ENCODE measurements at places on chromosomes 7 and 10.

DNA sequence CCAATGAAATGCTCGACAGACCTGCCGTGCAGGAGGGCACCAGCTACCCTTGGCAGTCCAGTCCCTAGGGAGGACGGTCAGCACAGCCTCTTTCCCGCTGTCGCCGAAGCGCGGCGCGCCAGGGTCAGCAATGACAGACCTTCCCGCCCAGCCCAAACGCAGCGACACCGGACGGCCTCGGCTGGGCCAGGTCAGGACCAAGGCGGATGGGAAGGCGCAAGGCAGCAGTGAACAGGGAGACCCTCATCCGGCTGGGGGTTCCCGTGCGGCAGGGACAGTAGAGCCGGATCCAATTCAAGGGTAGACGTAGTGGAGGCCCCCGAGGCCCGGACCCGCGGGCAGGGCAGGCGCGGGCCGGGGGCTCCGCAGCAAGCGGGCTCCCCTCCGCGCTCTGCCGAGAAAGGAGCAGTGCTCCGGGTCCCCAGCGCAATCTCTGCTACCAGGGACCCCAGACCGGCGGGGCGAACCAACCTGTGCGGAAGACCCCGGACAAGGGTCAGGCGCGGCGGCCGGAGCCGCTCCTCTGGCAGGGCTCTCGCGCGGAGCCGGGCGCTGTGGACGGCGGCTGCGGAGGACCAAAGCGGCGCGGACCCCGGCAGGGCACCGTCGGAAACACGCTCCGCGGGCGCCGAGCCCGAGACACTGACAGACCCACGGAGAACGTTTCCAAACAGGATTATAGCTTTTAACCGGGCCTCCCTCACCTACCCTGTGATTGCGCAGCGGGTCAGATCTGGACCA is at the start of gene SEC31B:
SEC31B (minus strand) TSS at position 551 of the 741 bp plus-strand sequence. CDS start 2,909 bp downstream, outside the sequence.
- peak; percentile 45 for DNase-seq

DNA sequence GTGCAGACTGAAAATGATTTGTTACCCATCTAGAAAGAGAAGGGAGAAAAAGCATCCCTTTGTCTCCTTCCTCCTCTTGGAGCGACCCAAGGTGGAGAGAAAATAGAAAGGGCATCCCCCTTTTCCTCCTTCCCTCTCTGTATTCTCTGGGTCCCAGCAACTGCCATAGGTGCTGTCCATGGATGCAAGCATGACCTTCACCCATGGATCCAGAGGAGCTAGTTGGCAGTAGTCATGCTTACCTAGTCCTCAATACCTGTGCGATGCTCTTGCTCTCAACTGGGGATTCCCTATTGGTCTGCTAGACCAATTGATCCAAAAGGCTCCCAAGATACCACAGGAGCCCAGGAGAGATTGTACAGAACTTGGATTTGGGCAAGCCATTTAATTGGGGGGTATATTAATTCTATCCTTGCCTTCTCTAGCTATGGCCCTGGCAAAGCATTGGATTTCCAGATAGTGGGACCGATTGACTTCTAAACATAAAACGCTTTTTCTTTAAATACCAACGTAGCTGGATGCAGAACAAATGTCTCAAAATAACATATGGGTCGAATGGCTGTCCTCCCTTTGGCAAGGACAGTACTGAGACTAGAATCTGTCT is 547.8 kb upstream of the IGFBP3 start:
- DNase-seq: no peak

DNA sequence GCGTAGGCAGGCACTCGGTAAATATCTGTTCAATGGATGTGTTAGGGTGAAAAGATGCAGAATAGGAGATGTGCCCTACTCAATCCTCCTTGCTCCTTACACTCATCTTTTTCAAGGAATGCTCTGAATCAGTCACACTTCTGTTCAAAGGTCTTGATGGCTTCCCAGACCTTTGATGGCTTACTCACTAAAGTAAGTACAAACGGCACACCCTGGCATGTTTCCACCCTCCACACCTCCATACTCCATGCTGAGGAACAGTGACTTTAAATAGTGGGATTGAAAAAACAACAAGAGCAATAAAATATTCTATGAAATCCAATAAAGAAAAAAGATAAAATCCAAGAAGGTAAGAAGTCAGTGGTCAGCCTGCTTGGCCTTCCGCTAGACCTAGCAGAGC is 569.2 kb downstream of the SORCS1 start:
- no peak for DNase-seq

- DNase-seq: no peak
These were observed 16.8 kb downstream of the GIMAP5 start for GRCh38 chr7:150753826-150754603.

GRCh38 chr10:122957474-122957873 is 3.4 kb upstream of the C10orf88 start:
- DNase-seq: no peak

DNA sequence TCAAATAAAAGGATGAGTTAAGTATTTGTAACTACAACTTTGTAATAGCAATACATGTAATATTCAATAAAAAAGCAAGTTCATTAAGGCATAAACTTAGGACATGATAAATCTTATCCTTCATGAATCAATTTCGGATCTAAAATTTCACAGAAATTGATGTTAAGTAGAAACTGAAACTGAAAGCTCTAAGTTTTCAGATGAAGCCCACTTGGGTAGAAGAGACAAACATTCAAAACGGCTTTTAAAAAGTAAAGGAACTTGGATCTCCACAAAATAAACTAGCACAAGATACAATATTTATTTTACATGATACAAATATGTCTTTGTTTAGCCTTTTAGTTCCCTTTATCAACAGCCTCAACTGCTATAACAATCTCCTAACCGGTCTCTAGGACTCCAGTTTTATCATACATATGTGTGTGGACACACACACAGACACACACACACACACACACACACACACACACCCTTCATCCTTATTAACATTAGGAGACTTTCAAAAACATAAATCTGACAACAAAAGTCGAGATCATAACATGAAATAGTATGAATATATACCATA is 83.7 kb downstream of the USP6NL start:
- DNase-seq: no peak

- no peak for DNase-seq
These were observed 314.3 kb upstream of the ZMIZ1 start for GRCh38 chr10:78754269-78755062.

GRCh38 chr10:121490871-121491519 is 107.2 kb downstream of the FGFR2 start:
- DNase-seq: no peak

DNA sequence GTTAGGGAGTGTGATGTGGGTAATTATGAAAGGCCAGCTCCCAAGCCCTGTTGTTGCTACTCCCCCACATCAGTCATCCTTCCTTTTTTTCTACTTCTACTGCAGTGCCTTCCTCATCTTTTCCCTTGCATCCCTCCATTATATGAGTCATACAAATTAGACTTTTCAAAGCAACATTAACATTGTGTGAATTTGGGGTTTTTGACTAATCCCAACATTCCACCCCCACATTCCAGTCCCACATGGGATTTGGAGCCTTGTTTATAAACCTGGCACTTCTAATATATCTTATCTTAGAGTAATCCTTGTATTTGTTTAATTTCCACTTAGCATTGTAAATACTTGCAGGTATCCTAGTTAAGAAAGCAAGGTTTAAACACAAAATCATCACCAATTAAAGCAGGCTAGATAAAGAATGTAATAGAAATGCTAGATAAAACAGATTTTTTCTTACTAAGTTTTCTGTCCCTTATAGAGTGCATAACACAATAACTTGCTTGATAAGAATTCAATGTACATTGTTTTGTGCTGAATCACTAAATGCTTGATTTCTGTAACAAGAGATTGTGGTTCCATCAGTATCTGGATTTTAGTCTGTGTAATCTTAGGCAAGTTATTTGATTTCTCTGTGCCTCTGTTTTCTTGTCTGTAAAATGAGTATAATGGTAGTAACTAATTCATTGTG is 165.8 kb downstream of the CFTR start:
- DNase-seq: no peak

GRCh38 chr10:72981028-72981881 is 26.6 kb upstream of the PLA2G12B start:
- DNase-seq: no peak

- no peak for DNase-seq
These were observed at the start of gene PON1 for GRCh38 chr7:95324431-95324830. PON1 (minus strand) TSS chr7:95324532; CDS start chr7:95324475, 57 bp downstream.

DNA sequence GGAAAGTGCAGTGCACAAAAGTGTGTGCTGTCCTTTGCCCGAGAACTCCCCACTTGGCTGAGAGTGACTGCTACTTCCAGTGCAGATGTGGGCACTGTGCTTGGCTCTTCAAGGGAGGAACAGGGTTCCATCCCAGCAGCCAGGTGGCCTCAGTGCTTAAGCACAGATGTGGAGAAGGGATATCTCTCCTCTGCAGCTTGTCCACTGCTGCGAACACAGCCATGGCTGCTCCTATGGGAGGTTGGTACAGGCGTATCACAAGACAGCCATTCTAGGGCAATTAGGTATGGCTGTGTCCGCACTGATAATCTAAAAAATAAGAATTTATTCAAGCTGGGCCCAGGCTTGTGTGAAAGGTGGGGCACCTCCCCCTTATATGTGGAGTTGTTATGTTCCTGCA is 66.6 kb downstream of the GLCCI1 start:
- DNase-seq: no peak

GRCh38 chr7:44447874-44448425 is 42.5 kb downstream of the NUDCD3 start:
- DNase-seq: no peak

DNA sequence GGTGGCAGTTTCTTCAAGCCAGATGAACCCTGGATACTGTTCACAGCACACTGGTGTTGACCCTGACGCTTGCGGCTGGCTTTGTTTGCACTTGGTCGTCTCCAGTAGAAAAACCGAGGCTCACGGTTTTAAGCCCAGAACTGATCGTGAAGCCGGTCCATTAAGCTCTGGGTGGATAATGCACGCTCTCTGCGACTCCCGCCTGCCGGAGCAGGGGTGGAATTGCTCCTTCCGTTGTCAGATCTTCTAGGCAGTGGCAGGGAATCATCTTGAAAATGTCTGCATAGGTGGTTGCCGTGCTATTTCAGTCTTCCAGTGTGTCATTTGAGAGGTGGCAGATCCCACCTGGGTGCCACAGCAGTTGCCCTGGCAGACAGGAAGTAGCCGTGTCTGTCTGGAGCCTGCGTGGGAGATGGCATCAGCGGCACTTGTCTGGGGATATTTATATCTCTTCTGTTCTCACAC is 35.9 kb upstream of the AP5Z1 start:
- peak; percentile 37 for DNase-seq

DNA sequence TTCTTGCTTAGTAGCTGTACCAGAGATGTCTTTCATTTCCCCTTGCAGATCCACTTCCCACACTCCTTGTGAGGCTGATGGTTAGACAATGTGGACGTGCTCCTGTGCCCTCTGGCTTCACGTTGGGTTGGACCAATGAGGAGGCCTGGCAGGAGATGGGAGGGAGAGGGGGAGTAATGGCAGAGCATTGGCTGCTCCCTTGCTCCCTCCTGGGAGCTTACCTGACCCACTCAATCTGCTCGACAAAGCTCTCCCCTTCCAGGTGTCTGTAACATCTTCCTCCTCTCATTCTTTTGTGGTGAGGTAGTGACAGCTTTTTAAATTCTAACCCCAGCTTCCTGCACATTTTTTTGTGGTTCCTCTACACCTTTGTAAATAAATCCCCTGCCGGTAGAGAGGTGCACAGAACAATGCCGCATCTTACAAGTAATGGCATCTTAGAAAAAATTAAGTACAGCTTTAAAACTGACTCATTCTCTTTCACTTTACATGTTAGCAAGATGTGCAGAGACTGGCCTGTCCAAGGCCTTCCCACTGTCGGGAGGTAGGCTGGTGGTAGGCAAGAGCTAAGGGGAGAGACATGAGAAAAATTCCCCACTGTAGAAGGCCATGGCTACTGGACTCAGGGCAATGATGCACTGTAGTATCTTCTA is 134.3 kb downstream of the HTR7 start:
- DNase-seq: no peak

DNA sequence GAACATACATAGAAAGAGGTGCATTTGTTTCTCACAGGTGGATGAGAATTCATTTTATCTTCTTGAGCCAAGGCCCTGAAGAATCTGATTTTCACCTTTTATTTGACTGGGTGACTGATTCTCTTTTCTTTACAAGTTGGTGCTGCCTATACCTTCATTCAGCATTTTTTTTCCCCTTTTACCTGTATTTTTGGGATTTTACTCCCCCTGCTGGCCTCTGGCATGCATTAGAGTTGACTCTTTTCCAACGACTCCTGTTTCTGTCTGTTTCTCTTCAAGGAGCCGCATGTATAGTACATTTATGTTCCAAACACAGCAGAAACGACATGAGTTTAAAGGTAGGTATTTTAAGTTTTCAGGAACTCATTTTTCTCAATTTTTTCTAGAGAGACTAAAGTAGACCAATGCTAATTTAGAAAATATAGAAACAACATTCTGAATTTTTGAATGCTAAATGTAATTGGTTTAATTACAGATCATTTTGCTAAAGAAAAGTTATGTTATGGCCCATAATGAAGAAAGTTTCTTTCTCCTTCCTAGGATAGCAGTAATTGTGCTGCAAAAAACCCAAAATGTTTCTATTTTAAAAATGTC is 149.8 kb upstream of the HDAC9 start:
- DNase-seq: peak; percentile 10

GRCh38 chr10:17290226-17290625 is 62.2 kb downstream of the VIM start:
- no peak for DNase-seq

GRCh38 chr7:128352153-128352537 is 8.4 kb upstream of the RBM28 start:
- no peak for DNase-seq

DNA sequence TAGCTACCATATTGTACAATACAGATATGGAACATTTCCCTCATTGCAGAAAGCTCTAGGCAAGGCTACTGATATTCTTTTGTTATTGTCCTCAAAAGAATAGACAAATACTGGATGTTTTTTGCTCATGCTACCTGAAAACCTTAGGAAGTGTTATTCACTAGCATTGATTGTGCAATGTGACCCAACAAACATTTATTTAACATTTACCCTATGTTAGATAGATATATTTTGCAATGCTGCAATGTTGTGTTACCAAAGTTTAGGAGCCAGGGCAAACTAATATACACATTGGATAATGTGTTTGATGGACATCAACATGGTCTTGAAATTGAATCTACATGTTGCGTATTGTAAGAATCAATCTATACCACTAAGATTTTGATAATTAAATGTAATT is 112.8 kb upstream of the CREB5 start:
- no peak for DNase-seq

DNA sequence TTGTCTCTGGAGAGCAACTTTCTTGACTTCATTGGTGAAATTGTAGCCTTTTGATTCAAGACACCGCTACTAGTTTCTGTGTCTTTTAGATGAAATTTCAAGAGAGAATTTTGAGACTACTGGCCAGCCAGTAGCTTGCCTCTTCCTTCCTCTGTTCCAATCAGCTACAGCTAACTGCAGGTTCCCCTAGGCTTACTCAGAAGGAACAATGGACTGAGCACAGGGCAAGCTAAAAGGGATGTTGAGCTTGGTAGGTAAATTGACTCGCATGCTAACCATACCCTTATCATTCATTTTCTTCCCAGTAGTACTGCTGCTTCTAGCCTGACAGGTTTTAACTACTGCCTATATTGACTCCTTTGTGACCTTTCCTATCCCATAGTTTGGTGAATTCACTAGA is 81.1 kb downstream of the RUNDC3B start:
- no peak for DNase-seq

- no peak for DNase-seq
These were observed 149.1 kb downstream of the MAPK8 start for GRCh38 chr10:48455392-48456151.
